ENCODE measurements at places on chromosomes 16 and 17.

DNA sequence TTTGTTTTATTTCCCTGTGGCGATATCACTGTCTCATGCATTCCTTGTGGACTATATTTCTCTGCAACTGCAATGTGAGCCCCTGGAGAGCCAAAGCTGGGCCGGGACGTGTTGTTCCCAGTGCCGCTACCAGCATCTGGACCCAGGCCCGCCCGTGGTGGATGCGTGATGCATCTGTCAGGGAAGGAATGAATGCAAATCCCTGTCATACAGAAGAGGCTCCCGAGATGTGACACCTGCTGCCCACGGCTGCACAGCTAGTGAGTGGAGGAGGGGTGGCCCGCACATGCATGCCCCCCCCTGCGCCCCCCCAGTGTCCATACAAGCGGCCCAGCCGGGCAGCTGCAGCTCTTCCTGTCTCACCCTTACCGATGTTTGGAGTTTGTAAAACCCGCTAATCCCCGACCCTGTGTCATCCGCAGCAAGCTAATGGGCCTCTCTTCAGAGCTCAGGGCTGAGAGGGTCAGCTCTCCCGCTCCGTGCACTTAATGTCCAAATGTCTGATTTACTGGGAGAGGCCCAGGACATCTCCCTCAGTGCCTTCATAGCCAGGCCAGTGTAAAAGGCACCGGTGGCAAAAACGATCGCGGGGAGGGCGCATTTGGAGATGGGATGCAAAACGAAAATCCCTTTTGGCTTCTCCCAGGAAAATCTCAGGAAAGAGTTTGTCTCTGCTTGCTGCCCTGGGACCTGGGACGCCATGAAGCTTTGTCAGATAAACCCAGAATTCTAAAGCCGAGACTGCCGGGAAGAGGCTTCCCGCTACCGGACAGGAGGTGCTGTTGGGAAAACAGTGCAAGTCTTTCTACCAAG, 91.8 kb downstream of the FOXL1 start:
- no peak for DNase-seq

DNA sequence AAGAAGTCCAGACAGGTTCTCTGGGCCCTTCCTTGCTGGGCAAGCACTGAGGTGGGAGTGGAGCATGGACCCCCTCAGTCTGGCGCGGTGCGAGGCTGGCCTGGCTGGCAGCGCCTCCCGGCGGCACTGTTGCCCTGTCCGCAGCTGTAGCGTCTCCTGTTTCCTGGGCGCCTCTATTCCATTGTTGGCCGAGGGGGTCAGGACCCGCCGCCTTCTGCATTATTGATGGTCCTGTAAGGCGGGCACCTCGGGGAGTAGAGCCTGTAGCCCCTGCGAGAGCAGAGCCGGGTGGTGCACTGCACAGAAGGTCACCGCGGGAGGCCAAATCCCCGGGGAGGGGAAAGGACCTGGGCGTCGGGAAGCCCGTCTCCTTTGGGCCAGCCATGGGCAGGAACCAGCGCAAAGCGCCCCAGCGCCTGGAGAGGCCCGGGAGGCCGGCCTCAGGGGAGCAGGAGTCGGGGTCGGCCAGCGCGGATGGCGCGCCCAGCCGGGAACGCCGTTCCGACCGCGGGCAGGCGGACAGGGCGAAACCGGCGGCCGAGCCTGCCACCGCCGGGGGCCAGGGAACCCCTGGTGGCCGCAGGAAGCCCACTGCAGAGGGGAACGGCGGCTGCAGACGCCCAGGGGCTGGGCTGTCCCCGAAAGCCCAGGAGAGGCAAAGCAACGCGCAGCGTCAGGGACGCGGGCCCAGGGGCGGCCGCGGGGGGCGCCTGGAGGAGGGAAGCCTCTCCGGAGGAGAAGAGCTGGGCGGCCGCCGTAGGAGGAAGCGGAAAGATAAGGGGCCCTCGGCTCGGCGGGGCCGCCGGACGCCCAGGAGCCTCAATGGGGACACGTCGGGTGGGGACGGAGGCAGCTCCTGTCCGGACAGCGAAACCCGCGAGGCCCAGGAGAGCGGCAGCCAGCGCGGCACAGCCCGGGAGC, at the start of gene MYO15B:
Gene MYO15B (plus strand): TSS at position 126 of the 921 bp plus-strand sequence. CDS start 258 bp downstream, at position 384.
- peak; percentile 83 for DNase-seq

GRCh38 chr16:83356266-83356665, 451.5 kb upstream of the HSBP1 start:
- peak; percentile 30 for DNase-seq

DNA sequence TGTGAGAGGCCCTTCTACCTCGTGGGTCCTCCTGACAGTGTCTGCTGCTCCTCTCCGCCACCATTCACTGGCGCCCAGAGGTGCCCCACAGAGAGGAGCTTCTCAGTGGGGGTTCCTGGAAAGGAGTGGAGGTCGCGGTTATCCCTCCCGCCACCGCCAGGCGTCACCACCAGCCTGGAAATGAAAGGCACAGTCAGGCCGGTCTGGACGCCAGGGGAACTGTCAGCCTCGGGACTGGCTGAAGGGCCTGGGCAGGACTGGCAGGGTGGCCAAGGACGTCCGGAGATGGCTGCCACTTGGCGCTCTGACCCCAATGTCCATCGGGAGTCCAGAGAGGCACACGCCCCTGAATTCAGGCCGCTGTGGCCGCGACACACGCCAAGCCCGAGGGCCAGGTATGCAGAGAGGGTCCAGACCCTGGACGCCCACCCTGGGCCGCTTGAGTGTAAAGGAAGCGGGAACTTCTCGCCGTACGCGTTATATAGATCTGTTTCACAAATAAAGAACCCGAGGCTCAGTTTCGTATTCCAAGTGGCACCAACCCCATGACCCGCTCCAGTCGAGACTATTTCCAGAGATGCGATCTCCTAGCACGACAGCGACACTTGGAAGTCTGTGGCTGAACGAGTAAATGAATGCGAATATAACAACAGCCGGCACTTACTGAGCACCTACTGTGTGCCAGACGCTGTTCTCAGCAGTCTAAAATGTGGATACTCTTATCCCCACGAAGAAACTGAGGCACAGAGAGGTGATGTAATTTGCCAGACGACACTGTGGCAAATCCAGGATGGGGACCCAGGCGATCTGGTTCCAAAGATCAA, 7.6 kb upstream of the NXPH3 start:
- peak; percentile 92 for DNase-seq

Measured in ELF-1 (cell line).